ENCODE measurements at places on chromosomes 4 and X. TPM values are rescaled to one million over a fixed set of nuclear protein-coding genes. Genes with fewer than 3 reads are reported as not detected.

- no peak for DNase-seq
Measured at GRCh38 chr4:95290702-95291101, 258.1 kb downstream of the UNC5C start.

DNA sequence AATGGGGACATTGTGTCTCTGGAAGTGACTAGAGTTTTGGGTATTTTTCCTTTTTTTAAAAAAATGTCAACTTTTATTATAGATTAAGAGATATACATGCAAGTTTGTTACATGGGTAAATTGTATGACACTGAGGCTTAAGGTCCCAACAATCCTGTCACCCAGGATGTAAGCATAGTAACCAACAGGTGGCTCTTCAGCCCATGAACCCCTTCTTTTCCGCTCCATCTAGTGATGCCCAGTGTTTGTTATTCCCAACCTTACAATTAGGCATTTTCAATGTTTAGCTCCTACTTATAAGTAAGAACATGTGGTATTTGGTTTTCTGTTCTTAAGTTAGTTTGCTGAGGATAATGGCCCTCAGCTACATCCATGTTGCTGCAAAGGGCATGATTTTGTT is 102.7 kb downstream of the GRID2 start:
- DNase-seq = no peak

- DNase-seq = no peak
Measured at GRCh38 chr4:155769090-155769489, 10.3 kb downstream of the GUCY1B1 start.

DNA sequence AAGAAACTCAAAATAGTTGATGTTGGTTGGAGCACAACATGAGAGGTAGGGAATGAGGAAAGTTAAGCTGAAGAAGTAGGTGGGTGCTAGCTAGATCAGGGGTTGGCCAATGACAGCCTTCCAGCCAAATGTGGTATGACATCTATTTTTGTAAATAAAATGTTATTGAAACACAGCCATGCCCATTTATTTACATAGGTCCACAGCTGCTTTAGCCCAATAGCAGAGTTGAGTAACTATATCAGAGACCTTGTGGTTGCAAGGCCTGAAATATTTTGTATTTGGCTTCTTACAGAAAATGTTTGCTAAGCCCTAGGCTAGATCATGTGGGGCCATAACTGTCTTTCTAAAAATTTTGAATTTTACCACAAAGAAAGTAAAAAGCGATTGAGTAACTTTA is 234.9 kb upstream of the CTSO start:
- DNase-seq = no peak

DNA sequence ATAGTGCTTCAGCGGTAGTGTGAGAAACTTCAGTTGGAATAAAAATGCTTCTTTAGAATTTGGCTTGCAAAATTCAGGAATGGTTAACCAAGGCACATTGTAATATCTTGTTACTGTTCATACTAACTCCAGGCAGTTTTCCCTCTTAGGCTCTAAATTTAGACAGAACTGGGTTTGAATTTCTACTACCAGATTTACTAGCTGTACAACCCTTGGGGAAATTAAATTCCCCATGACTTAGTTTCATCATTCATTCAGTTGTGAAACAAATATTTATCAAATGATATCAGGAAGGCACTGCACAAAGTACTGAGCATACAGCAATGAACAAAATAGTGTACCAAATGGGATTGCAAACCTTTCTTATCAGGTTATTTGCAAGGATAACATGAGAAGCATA is 135.0 kb upstream of the IL15 start:
- DNase-seq = no peak

DNA sequence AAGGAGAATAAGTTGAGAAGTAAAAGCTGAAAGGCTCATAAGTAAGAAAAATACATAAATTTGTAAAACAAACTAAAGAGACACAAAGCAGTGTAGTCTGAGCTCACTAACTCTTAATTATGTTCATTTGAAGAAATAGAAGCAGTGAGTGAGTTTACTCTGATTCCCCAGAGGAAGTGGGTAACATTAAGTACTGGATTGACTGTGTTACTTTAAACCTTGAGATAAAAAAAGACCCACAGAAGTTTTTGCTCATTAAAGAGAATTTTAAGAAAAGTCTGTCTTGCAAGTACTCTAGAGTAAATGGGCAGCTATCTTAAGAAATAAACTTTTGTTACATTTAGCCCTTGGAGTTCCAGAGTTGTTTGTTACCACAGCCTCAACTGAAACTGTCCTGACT is 2466.9 kb downstream of the PCDH7 start:
- no peak for DNase-seq

DNA sequence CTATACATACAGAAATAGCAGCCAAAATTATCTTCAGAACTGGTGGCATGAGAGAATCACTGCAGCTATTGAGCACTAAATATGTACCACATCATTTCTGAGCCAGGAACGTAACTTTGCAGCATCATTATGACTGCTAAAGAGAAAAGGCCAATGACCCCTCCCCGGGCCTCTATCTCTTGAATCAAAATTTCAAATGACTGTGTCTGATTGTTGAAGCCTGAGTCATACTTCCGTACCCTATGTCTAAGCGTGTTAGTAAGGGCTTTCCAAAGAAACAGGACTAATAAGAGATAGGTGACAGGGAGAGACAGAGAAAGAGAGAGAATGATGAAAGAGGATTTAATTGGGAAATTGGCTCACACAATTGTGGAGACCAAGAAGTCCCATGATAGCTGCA is 445.5 kb upstream of the SPANXN1 start:
- DNase-seq = no peak

DNA sequence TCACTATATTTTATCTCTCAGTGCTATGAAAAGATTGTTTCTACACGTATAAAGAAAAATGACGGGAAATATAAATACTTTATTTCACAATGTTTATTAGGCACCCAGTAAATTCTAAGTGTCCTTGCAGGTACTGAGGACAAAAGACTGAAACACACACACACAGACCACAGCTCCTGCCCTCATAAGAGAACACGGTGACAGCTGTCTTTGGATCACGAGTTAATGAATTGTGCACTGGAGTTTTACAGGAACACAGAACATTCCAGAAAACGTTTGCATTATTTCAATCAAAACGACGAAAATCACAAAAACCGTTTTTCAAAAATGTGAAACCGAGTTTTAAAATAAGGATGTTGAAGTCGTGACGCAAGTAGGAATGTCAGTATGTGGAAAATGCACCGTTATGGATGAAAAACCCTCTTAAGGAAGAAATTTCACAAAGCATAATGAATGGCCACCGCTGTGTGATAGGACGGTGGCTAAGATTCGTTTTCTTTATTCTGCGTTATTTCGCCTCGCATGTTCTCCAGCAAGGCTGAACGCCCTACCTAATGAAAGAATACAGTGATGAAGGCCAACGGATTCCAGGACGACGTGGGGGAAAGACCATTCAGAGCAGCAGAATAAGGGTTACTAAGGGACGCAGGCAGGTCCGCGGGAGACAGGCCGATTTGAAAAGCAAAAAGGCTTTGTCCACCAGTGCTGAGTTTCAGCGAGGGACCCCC is 24.2 kb downstream of the FAM156A start:
- no peak for DNase-seq

- DNase-seq = no peak
Measured at GRCh38 chr4:38166768-38167167, 206.6 kb downstream of the PTTG2 start.

- DNase-seq = no peak
Measured at GRCh38 chr4:22339491-22339890, 176.4 kb downstream of the ADGRA3 start.

GRCh38 chrX:150100261-150100660 is 162.0 kb upstream of the EOLA2 start:
- no peak for DNase-seq

Gene GK2
- not detected for total RNA-seq

Gene MID2
- total RNA-seq = 8.5 TPM

Gene NUDT10
- total RNA-seq = 0.98 TPM

Gene BBS7
- total RNA-seq = 14.1 TPM

Gene NIPAL1
- 53.6 TPM for total RNA-seq

Gene STBD1
- 40.9 TPM for total RNA-seq

Gene GC
- not detected for total RNA-seq
